ENCODE measurements at places on chromosomes 13 and 19. TPM values are rescaled to one million over a fixed set of nuclear protein-coding genes. Genes with fewer than 3 reads are reported as not detected.

Gene FXYD7
- polyA plus RNA-seq, result 7.6 TPM

Gene APOC1
- 11.3 TPM for polyA plus RNA-seq

Gene OR7A5
- polyA plus RNA-seq, result not detected

Gene SPRED3
- polyA plus RNA-seq, result 3.9 TPM

DNA sequence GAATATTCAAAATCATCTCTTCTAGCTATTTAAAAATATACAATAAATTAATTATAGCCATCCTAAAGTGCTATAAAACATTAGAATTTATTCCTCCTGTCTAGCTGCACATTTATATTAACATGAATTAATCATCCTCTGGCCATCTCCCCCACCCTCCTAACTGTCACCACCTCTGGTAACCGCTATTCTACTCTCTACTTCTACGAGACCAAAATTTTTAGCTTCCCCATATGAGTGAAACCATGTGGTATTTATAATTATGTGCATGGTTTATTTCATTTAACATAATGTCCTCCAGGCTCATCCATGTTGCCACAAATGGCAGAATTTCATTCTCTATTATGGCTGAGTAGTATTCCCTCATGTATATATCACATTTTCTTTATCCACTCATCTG, 265.2 kb downstream of the COG6 start:
- no peak overlapping the region for H3K27ac ChIP-seq
- H3K27me3 ChIP-seq, result no peaks in the 10 kb centered on the region
- no peaks in the 10 kb centered on the region for H3K36me3 ChIP-seq
- no peak overlapping the region for H3K4me3 ChIP-seq
- no peaks in the 10 kb centered on the region for H3K4me1 ChIP-seq

DNA sequence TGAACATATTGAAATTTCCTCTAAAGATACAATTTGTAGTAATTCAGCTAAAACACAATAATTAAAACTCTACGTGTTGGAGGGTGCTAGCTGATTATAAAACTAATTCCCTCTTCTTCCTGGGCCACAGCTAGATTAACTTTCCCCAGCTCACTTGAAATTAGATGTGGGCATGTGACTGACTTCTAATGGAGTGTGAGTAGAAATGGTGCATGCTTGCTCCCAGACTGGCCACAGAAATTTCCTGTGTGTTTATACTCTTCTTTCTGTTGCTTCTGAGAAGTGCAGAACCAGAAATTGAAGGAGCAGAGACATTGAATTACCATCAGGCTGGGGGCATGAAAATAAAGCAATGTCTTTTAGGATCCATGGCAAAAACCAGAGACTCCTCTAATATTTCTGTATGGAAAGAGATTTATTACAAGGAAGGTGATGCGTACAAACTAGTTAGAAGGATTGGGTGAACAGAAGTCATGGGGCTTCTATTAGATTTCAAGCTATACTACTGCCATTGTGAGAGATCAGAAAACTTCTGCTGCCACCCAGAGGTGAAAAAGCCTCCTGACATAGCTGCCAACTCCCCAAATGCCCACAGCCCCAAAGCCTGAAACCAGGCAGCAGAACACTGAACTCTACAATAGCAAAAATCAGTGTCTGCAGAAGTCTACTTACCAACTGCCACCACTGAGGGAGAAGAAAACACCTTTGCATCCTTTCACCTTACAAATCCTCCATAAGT, 379.2 kb upstream of the MIR17HG start:
- no peaks in the 10 kb centered on the region for H3K27me3 ChIP-seq
- no peak overlapping the region for H3K4me3 ChIP-seq
- peak; percentile 29 for DNase-seq
- H3K36me3 ChIP-seq, result no peaks in the 10 kb centered on the region
- H3K27ac ChIP-seq, result no peak overlapping the region

- peaks cover 3% of the 10 kb centered on the region for H3K36me3 ChIP-seq
- peaks cover 61% of the 10 kb centered on the region for H3K4me1 ChIP-seq
- peaks cover 18% of the 10 kb centered on the region for H3K27me3 ChIP-seq
- DNase-seq, result no peak
Measured at GRCh38 chr19:1240925-1241324, 626 bp upstream of the ATP5F1D start.

DNA sequence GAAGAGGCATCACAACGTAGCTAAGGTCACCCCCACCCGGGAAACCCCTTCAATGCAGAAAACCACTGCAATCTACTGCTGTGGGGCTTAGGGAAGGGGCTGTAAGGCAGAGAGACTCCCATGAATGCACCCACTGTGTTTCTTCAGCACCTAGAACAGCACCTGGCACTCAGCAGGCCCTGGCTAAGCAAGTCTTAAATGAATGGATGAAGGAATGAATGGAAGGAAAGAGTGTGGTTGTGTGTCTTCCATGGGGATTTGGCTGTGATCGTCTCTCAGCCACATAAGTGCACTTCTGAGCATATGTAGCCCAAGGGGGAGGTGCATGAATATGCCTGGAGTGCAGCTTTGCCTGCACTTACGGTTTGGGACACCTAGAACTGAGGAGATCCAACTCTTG, 2.9 kb downstream of the CCDC159 start:
- no peak overlapping the region for H3K4me3 ChIP-seq
- H3K27ac ChIP-seq, result no peak overlapping the region
- H3K27me3 ChIP-seq, result no peaks in the 10 kb centered on the region
- DNase-seq, result no peak

DNA sequence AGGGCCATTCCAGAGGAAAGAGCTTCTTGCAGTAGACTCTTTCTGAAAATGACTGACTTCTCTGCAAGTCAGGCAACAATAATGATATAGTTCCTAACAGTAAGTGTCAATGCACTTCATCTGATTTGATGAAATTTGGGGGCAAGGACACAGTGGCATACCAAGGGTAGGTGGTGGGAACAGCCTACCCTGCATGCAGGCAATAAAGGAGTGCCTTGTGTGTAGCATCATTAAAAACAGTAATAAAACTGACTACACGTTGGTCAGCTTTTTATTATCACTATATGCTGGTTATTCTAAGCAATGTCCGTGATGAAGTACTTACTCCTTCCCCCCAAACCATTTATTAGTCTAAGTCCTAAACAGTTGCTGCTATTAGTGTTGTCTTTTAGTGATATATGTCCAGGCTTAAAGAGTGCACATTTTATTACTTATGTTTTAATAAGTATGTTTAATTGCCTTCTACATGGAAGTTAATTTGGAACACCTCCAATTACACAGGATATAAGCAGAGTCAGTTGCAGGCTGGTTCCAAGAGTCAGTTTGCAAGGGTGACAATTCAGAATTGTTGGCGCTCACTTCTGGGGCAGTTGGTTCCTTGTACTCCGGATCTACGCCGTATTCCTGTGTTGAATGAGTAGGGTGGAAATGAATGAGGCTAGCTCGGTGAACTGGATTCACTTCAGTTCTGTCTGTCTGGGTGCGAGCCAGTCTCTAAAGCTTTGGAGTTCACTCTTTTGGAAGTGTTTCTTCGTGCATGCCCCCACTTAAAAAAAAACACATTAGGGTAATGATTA, 84.0 kb downstream of the RGCC start:
- no peaks in the 10 kb centered on the region for H3K4me1 ChIP-seq
- DNase-seq, result no peak
- no peaks in the 10 kb centered on the region for H3K27me3 ChIP-seq

All from large intestine (tissue), 12 donors.